Heart right ventricle (tissue), 16 donors: ENCODE measurements at places on chromosomes 4 and X. TPM values are rescaled to one million over a fixed set of nuclear protein-coding genes. Genes with fewer than 3 reads are reported as not detected.

The ARFIP1 gene
- polyA plus RNA-seq = 17.6 TPM

- no peak for DNase-seq
Measured at GRCh38 chr4:41957634-41958033, 22.4 kb downstream of the TMEM33 start.

The CD38 gene
- polyA plus RNA-seq = 1.3 TPM

DNA sequence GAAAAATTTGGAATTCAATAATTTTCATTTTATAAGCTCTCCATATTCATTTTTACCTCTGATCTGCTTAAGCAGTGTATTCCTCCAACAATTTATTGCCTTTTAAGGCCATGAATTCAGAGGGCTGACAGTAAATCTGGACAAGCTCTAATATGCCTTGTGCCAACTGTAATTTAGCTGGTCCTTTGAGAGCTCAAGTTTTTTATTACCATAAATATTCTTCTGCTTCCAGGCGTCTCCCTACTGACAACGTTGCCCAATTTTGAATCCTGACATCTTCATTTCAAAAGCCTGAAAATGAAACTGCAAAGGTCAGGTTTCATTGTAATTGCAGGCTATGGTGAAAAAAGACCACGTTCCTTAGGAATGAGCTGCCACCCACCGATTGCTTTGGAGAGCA, 95.8 kb upstream of the GEMIN8 start:
- no peak for DNase-seq

DNA sequence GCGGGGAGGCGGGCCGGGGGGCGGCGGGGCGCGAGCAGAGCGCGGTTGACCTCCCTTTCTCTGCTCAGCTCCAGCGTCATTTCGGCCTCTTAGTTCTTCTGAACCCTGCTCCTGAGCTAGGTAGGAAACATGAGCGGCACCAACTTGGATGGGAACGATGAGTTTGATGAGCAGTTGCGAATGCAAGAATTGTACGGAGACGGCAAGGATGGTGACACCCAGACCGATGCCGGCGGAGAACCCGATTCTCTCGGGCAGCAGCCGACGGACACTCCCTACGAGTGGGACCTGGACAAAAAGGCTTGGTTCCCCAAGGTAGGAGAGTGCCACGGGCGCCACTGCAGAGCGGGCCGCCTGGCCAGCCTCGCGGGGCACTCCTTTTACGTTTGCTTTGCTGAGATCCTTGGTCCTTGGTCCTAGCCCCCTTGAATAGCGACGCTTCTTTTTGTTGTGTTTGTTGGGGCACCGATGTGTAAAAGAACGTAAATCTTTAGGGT, at the start of gene HTATSF1:
TSS of gene HTATSF1 (plus strand) at position 37 of the 497 bp plus-strand sequence. CDS start at position 130, 93 bp downstream.
- DNase-seq = peak; percentile 9

The DNAAF6 gene
- not detected for polyA plus RNA-seq

GRCh38 chr4:138344054-138344453, 101.9 kb upstream of the SLC7A11 start:
- no peak for DNase-seq

DNA sequence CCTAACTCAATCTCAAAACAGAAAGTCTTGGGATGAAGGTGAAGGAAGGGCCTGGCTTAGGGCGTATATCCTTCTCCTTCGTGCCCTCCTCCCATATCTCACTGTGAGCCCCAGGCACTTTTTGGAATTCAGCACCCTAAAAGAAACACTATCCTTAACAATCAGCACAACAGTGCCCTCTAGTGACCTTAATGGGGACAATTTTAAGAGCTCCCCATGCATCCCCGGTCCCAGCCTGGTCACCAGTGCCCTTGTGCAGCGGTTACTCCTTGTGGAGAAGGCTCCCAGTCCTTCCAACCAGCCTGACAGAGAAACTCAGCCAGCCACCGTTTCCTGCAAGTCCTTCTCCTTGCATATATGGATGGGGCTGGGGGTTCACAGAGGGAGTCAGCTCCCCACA, 4.2 kb downstream of the PAK3 start:
- DNase-seq = no peak

GRCh38 chr4:68272860-68273259, 27.4 kb upstream of the TMPRSS11B start:
- DNase-seq = no peak

DNA sequence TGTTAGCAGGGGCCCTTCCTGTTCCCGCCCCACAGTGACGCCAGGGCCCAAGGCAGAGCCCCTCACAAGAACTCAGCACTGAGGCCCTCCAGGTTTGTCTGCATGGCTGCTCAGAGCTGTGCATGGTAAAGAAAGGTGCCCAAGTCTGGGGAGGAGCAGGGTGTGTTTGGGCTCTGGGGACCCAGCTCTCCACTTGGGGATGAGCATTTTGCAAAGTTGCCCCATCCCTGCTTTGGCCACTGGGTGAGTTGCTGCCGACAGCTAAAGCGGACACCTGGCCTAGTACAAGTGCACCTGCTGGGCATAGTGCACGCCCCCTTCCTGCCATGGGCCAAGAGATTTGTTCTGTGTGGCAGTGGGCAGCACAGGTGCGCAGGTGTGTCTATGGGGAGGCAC, 2.0 kb upstream of the MXD4 start:
- no peak for DNase-seq

GRCh38 chr4:88706574-88706973, 8.9 kb upstream of the NAP1L5 start:
- DNase-seq = peak; percentile 20

DNA sequence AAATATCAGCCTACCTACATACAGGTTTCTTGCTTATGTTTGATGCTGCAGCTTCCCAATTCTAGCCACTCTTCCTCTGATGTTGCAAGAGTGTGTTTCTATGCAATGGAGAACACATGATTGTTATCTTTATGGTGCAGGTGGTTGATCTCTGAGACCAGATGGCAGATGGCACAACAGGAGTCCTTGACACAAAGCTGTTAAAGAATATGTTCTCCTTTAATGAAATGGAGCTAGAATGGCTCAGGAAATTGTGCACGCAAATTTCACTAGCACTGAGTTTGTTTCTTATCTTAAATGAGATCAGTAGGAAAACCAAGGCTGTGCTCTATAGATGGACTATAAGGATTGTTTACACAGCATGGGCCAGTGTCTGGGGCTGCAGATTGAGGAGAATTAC, 29.9 kb upstream of the TTC29 start:
- no peak for DNase-seq

DNA sequence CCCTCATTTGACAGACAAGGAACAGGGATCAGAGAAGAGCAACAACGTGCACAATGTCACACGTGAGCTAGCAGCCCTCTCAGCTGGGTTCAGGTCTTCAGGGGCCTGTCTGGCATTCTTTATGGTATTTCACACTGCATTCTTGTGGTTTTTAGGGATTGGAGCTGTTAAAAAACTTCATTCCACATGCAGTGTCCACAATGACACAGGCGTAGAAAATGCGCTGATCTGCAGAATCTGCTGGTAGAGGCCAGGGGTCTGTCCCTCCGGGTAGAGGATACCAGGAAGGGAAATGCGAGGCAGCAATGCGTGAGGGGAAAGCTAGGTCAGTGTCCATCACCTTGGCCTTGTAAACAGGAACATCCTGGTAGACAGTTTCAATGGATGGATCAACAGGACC, 36.6 kb downstream of the MAP7D3 start:
- no peak for DNase-seq

DNA sequence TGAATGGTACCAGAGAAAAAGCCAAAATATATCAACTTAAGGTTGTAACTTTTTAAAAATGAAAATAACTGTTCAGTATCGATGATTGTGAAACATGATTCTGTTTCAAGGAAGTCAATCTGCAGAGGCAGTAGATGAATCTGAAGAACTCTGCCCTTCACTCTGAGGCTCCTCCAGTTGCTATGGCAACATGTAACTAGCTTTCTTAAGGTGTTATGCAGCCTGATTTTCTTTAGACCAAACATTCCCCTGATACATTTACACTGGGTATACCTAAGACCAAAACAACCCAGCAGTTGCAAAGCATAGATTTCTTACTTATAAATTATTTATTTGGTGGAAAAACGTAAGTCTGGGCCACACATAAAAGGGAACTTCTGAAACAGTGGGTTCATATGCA, 133.6 kb upstream of the RASGEF1B start:
- DNase-seq = no peak

- peak; percentile 20 for DNase-seq
Measured at GRCh38 chrX:137031517-137032340, 2.1 kb downstream of the GPR101 start.

DNA sequence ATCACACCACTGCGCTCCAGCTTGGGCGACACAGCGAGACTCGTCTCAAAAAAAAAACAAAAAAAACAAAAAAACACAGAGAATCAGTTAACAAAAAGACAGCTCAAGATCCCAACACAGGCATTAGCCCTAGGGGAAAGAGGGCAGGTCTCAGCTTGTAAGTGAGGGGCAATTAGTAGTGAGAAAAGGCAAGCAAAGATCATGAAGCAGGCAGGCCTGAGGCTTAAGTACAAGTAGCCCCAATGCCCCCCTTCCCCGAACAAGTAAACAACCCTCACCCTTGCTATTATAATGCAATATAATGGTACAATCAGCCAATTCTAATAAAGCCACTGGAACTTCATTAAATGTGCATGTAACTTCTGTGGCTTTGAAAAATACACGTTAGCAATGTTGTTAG, 17.0 kb downstream of the ADGRA3 start:
- no peak for DNase-seq

- DNase-seq = no peak
Measured at GRCh38 chr4:188869581-188869980, 730.3 kb downstream of the TRIML1 start.

GRCh38 chr4:164596318-164596878, 157.5 kb upstream of the SMIM31 start:
- no peak for DNase-seq

DNA sequence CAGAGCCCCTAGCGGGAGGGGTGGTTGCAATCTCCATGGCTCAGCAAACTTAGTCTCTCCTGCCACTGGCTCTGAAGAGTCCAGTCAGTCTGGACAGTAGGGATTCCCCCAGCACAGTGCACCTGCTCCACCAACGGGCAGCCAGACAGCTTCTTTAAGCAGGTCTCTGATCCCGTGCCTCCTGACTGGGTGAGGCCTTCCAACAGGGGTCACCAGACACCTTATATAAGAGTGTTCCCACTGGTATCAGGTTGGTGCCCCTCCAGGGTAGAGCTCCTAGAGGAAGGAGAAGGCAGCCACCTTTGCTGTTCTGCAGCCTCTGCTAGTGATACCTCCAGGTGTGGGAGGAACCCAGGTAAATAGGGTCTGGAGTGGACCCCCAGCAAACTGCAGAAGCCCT, 1393.4 kb downstream of the STIM2 start:
- no peak for DNase-seq

The TLR10 gene
- polyA plus RNA-seq = 0.01 TPM

DNA sequence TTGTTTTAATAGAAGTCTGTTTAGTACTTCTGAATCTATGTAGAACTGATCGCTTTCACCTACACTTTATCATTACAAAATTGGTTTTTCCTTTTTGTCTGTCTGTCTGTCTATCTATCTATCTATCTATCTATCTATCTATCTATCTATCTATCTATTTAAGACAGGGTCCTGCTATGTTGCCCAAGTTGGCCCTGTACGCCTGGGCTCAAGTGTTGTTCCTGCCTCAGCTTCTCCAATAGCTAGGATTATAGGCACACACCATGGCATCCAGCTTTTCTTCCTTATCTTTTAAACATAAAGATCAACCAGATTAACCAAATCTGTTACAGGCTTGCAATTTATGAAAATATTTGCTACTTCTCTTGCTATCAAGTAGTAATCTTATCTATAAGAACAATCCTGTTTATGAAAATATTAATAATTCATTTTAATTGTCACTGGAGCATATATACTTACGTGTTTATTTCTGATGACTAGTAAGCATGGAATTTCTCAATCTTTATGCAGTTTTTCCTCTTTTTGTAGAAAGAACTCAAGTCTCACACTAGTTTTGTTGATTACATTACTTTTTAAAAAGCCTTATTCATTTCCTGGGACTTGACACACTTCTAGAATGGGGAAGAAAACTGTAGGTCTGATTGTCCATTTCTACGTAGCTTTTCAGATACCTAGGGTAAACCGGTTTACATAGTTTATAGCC, 24.5 kb downstream of the KIAA0232 start:
- DNase-seq = no peak

The HELQ gene
- polyA plus RNA-seq = 5.6 TPM

DNA sequence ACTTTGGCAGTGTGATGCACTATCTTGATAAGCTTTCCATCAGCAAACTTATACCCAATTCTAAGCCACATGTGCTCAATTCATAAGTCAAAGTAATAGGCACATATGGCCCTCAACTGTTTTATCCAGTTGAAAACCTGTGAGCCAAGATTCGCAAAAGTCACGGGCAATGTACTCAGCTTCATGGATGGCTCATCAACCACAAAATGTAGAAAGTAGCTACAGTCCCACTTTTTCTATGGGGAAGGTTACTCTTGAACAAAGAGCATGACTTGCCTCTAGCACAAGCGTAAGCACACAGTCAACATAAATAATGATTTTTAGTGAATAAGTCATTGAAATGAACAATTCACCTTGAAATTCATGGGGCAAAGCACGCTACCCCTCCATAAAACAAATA, 25.1 kb upstream of the DDX53 start:
- no peak for DNase-seq

DNA sequence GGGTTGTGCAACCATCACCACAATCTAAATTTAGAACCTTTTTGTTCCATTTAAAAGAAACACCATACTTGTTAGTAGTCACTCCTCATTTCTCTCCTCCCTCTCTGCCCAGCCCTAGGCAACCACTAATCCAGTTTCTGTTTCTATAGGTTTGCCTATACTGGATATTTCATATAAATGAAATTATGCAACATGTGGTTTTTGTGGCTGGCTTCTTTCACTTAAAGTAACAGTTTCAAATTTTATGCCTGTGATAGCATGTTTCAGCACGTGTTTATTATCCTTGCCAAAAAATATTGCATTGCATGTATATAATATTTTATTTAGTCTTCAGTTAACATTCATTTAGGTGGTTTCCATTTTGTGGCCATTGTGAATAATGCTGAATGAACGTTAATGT, 437.6 kb downstream of the IL1RAPL1 start:
- DNase-seq = no peak

DNA sequence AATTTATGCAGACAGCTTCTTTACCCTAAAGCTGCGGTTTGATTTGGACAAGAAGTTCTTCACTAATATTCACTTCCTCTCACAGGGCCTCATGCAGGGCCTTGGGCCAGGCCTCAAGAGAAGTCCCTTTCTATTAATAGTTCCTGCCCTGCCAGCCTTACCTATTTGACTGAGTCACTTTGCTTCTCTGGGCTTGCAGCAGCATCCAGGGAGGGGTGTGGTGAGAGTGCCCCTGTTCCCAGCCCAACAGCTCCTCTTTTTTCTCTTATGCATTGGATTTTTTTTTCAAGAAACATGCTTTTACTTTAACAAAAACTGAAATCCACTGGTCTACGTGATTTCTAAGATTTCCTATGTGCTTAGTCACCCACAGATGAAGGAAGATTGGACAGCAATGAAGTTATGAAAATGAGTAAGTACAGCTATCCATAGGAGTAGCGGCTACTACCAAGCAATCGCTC, 26.7 kb downstream of the FAM156B start:
- DNase-seq = no peak

The LRIT3 gene
- polyA plus RNA-seq = 0.03 TPM

The HDX gene
- polyA plus RNA-seq = 0.41 TPM

DNA sequence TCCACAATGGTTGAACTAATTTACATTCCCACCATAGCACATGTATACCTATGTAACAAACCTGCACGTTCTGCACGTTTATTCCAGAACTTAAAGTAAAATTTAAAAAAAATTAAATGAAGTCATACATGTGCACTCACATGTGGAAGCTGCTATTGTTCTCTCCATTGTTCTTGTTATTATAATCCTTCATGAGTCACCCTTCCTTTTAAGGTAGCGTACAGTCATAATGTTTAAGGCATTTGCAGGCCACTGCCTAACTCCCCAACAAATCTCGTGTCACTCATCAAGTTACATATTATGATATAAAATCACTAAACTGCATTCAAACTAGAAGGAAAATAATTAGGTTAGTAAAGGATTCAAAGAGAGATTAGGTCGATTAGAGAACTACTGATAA, 63.6 kb downstream of the SLC7A11 start:
- DNase-seq = no peak
